ENCODE measurements at places on chromosomes 12 and 14.

DNA sequence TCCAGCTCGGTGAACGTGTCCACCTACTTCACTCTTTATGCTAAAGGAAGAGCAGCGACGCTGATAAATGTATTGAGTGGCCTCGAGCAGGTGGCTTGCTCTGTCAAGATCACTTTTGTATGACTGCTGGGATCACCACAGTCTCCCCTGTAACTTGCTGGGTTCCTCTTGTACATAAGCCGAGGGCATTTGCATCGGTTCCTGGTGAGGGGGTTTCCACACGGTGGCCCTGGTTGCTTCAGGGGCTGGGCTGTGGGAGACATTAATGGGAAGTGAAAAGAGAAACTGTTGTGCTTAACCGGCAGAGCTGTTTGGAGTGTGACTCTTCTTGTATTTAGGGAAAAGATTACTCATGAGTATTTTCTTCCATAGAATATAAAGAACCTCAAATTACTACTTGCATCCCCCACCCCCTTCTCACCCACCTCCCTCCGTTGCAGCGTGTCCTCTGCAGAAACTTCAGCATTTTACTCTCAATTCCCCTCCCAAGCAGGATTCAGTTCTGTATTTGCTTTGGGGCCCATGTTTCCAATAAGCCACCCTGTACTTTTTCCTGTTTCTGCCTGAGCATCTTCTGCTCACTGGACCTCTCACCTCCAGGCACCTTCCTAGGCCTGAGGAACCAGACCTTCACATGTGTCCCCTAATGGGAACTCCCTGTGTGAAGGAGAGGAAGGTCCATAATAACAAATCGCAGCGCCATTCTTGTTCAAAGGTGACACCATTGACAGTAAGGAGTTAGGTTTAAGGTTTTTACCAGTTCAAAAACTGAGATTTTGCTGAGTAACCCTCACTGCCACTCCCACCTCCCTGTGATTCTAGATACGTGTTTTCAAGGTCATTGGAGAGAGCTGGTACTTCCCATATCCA is 187.0 kb downstream of the ETV6 start:
- DNase-seq: no peak

DNA sequence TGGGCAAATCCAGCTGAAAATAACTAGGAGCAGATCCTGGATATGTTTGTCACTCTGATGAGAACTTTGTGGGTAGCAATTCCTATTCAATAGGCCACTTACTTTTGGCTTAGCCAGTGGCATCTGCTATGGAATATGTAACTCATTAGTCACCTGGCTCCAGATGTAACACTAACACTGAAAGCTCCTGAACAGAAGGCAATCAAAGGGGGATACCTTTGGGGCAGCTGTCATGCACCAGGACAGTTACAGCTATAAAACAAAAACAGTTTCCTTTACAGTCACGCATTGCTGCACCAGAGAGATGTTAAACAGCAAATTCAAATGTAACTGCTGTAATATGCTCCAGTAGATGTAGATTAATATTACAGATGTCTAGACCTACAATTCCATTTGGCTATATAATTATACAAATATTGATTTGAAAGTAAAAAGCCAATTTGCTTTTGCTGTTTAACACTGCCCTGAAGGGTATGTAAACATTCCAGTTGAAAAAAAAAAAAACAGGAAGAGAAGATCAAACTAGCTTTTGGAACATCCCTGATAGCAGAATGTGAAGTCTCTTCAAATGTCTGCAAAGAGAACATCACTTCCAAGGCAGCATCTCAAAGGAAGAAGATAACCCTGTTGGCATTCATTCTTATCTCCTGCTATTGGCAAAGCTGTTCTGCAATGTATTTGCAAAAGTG is 18.4 kb downstream of the RACGAP1 start:
- no peak for DNase-seq

GRCh38 chr12:130162745-130163460 is 639 bp downstream of the FZD10 start:
- no peak for DNase-seq

DNA sequence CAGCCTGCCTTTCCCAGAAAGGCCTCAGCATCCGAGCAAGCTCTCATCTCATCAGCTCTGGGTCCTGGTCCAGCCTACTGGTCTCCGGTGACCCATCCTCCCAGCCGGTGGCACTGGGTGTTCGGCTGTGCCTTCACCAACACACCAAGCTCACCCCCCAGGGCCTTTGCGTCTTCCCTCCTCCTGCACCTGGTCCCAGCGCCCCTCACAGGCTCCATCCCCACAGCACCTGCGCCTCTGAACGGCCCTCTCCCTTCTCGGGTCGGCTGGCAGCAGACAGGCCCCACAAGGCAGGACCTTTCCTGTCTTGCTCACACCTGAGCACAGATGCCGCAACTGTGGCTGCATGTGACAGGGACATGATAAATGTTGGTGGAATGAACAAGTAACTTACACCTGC is 13.1 kb downstream of the P2RX2 start:
- DNase-seq: no peak

- DNase-seq: no peak
Observed at GRCh38 chr12:128840862-128841468, 12.3 kb upstream of the GLT1D1 start.

- DNase-seq: no peak
Observed at GRCh38 chr14:20295067-20295466, 10.7 kb downstream of the TTC5 start.

- DNase-seq: no peak
Observed at GRCh38 chr14:53655080-53655785, 301.4 kb downstream of the BMP4 start.

DNA sequence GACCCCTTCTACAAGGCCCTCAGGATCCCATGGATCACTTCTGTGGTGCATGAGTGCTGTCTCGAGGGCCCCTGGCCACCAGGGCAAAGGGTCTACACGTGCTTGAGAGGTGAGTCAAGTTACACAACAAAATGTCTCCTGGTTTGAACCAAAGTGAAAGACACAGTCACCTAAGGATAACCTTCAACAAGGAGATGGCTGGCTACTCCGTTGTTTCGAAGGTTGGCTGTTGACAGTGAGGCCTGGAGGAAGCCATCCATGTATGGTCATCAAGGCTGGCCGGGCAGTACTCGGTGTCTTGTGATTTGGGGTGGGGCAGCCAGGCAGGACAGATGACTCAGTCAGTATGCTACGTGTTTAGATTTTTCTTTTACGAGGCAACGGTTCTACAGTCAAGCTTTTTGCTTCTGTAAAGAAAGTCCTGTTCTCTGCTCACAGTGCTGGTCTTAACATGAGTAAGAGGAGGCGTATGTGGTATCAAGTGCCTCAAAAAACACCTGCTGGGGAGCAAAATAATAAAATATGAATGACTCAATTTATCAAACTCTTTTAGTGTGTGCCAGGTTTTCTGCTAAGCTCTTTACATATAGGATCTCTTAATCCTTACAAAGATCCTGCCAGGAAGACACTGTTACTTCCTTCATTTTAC is 18.0 kb upstream of the NT5DC3 start:
- DNase-seq: no peak

GRCh38 chr14:101888182-101888581 is 76.2 kb upstream of the DYNC1H1 start:
- DNase-seq: no peak

DNA sequence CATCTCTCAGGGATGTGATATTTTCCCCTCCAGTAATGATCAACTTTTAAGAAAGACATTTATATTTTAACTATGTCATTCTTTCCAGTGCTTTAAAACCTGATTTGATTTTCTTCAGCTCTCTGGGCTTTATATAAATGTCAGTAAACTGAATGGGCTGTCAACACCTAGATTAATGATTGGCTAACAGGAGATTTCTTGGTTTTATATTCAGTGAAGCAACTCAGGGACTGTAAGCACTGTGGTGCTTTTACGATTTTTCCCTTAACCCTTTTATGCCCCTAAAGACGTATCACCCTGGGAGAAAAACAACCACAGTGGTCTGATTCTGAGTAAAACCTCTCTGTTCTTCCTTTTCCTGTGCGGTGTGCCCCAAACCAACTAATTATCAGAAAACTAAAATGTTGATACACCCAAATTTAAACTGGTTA is 38.0 kb downstream of the PTGER2 start:
- DNase-seq: peak; percentile 69

GRCh38 chr14:105187935-105188524 is 6.9 kb upstream of the NUDT14 start:
- DNase-seq: no peak

DNA sequence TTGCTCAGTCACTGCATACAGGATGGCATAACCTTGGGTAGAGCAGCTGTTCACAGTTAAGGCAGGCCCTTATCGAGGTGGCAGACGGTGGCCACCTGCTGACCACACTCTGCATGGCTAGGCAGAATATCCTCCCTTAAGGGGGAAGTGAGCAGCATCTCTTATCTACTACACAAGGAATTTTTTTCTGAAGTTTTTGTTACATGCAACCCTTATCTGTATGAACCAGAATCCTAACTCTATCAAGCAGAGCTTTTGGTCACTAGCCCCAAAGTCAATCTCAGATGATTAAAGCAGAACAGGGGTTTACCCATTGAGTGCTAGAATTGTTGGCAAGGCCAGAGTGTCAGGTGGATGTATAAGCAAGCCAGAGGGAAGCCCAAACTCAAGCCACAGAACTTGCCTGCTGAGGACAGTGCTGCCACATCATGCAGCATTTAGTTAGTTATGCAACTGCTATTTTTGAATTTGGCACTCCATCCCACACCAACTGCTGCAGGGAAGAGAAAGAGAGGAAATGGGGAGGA is 192.8 kb downstream of the TBX5 start:
- DNase-seq: no peak

DNA sequence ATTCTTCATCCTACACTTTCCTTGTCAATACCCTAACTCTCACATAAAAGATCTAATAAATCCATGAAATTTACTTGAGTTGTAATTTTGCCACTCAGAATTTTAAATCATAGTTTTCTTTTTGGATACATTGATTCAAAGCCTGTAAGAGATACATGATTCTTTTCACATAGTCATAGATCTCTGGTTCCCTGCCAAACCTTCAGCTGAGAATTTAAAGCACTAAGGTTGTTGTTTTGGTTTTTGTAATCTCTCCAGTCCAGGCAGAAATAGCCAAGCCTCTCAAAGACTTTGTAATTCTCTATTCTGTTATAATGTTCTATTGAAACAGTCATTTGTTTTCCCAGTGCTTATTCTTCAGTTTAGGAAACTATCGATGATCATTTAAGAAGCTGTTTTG is 273.9 kb downstream of the TRHDE start:
- DNase-seq: no peak

DNA sequence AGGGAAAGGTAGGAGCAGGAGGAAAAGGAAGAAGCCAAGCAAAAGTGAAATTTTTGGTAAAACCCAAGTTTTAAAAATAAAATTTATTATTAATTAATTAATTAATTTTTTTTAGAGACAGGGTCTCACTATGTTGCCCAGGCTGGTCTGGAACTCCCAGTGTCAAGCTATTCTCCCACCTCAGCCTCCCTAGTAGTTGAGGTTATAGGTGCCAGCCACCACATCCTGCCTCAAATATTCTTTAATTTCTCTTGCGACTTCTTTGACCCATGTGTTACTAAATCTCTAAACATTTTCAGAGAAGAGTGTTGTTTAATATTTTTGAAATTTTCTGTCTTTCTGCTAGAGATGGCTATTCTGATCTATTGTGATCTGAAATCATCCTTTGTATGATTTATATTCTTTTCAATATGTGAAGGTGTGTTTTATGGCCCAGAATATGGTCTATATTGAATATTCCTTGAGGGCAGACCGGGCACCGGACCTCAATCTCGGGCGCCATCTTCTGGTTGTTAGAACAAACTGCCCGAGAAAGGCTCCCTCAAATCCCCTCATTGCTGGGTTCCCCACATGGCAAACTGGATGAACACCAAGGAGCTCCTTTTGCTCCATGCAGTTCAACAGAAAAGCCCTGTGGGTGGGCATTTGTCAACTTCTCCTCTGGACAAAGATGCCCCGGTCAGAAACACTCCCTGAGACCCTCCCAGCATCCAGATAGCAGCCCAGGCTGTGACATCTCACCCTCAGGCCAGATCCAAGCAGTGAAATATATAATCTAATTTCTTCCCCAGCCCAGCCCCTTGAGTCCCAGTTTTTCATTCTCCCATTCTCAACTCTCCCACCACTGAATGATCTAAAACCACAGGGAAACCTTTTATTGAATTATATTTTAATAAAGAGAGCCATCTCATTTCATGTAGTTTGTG is 110.5 kb downstream of the ASCL4 start:
- DNase-seq: peak; percentile 9

DNA sequence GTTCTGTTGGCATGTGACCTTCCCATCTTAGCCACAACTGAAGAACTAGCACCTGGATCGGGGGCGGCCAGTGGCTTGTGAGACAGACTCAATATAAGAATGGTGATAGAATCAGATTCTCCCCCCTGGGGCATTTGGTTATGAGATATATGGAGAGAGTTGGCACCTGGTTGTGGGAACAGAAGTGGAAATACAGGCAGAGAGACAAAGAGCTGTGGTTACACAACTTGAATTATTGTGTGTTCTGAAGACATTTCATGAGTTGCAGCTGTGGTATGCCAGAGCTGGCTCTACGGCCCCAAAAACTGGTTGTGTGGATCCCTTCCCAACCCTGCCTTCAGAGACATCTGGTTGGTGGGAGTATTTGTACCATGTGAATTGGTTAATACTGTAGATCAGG is 2.9 kb upstream of the MSRB3 start:
- no peak for DNase-seq

GRCh38 chr14:68795597-68796417 is 2.9 kb upstream of the ZFP36L1 start:
- peak; percentile 90 for DNase-seq

DNA sequence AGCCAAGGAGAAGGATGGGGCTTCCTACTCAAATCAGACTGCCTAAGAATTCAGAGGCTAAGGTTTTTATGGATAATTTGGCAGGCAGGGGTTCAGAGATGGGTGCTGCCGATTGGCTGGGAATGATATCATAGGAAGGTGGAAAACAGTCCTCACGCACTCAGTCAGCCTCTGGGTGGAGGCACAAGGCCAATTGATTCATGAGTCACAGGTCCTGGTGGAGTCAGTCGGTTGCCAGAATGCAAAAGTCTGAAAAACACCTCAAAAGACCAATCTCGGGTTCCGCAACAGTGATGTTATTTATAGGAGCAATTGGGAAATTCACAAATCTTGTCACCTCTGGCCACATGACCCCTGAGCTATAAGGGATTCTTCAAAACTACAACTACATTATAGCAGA is 105.5 kb downstream of the GXYLT1 start:
- DNase-seq: no peak

DNA sequence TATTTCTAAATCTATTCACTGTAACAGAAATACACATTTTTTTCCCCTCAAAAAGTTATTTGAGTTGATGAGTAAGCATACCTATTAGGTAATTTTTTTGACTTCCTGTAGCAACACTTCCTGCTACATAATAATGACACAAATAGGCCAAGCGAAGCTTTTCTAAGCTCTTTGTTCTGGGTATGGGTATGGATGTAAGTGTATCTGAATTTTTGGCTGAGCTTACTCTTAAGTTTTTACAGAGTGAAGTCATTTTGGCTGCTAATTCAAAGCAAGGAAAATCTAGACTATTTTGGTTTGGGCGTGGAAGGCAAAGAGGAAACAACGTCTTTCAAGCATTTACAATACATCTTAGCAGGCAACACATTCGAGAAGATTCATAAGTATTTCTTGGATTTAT is 1206.0 kb upstream of the FLRT2 start:
- no peak for DNase-seq
